8988T (cell line): ENCODE measurements at places on chromosomes 2 and 18.

- DNase-seq = no peak
Measured at GRCh38 chr2:54212456-54212855, 43.6 kb downstream of the TSPYL6 start.

- DNase-seq = no peak
Measured at GRCh38 chr2:129565551-129566109, 413.8 kb upstream of the RAB6C start.

- DNase-seq = peak; percentile 88
Measured at GRCh38 chr2:232444409-232445148, 11.4 kb upstream of the ALPI start.

- DNase-seq = peak; percentile 24
Measured at GRCh38 chr2:221097568-221097915, 474.6 kb downstream of the EPHA4 start.

DNA sequence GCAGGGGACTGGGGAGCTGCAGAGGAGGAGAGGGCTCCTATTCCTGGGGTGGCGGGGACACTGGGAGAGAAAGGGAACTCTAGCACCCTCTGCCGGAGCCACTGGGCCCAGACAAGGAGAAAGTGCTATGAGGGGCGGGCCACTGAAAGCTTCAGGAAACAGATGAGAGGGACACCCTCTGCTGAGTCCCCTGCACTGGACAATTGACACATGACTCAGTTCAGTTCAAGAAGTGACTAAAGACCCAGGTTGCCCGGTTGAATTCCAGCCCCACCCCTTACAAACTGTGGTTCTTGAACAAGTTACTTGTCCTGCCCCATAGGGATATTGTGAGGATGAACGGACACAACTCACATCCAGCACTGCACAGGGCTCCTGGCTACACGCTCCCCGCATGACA lies 5.0 kb downstream of the RUFY4 start:
- peak; percentile 43 for DNase-seq

GRCh38 chr2:218075975-218076811 lies 7.1 kb downstream of the RUFY4 start:
- no peak for DNase-seq

- no peak for DNase-seq
Measured at GRCh38 chr2:20196657-20197161, 28.2 kb downstream of the SDC1 start.

DNA sequence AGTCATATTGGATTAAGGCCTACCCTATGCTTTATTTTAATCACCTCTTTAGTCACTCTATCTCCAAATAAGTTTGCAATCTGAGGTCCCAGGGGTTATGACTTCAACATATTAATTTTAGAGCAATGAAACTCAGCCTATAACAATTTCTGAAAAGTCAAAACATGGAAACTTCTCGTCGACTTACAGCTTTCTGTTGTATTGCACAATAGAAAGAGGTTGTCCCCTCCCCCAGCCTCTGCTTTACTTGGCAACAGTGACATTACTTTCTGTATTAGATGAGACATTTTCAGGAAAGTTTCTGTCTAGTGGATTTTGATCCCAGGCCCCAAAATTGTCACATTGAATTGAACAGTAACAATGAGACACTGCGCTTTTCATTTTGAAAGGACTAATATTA lies 326.4 kb downstream of the THSD7B start:
- no peak for DNase-seq

DNA sequence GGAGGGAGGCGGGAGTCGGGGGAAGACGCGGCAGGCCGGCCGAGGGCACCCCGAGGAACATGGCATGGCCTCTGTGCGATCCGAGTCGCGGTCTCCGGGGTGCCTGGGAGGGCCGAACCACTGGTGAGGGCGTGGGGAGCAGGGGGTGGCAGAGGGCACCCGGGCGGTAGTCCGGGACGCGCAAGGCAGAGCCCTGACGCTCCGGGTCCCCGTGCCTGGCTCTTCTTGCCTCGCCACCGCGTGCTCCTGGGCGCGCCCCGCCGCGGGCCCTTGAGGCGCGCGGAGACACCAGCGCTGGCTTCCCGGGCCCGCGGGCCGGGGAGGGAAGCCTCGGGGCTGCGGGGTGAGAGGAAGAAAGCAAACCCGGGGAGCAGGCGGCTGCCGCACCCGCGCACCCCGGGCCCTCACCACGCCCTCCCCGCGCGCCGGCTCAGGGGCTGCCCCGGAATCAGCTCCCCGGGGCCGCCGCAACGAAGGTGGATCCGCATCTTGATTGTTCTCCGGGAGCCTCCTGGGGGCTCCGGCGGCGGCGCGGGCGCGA lies 4.3 kb downstream of the SOX11 start:
- DNase-seq = no peak

DNA sequence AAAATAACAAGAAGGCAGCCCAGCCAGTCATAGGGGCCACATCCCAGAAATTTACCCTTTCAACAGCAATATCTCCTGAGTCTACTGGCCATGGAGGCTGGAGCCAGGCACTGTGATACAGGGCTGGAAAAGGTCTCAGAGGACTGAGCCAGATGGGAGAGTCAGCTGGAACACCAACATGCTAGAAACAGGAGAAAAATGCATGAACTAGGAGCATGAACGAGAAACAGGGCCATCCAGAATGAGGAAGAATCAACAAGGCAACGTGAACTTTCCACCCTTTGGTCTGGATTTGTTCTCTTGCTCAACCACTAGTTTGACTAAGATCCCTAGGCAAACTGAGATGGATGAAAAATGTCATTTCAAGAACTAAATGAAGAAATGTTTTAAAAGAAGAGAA lies 13.1 kb downstream of the PID1 start:
- DNase-seq = no peak

- no peak for DNase-seq
Measured at GRCh38 chr2:184272056-184272455, 326.3 kb upstream of the ZNF804A start.

DNA sequence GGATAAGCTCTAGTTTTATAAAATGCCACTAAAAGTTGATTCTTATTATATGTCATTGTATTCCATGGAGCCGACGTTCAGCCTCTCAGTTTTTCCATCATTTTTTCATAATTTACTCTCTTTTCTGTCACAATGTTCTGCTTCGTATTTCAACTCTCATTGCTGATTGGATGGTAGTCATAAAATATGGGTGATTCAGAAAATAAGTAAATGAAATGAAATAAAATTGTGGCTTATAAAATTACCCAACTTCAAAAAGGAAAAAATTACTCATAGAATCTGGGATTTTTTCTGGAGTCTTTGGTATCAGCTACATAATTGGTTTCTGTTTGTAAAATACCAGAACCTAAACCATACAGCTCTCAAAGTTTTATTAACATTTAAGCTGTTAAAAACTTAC lies 139.7 kb upstream of the ITGA4 start:
- DNase-seq = no peak

- no peak for DNase-seq
Measured at GRCh38 chr2:85831735-85832134, 57.1 kb downstream of the ST3GAL5 start.

DNA sequence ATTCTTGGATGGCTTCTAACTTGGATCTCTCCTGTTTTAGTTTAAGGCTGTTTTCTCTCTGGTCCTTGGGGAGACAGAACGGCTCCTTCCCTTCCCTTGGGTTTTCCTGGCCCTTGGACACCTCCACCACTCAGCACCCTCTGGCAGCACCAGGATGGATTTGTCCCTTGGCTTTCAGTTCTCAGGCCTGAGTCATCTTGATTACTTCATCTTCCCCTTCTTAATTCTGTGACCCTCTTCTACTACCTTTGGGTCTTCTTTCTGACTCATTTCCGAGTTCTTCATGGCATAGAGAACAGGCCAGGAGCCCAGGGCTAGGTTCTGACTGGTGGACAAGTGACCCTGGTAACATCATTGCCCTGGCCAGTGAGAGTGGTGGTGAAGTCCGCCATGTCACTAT lies 14.9 kb downstream of the IGFBP2 start:
- no peak for DNase-seq

GRCh38 chr2:12716282-12717190 lies at the start of gene TRIB2:
TSS of gene TRIB2 (plus strand) at chr2:12716936. CDS start at chr2:12718308, 1,372 bp downstream.
- peak; percentile 87 for DNase-seq

DNA sequence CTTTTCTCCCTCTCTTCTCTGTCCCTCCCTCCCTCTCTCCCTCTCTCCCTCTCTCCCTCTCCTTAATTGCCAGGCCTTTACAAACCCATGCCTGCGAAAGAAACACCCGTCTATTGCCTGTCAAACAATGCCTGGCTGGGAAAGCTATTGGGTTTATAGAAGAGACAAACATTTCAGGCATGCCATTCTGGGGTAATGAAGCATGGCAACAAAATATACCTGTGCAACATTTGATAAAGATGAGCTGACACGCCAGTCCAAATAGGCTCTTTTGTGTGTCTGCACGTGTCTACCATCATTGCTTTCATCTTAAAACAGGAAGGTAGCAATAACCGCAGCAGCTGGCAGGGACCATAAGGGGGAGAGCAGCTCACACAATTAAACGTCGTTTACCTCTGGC lies 282.1 kb downstream of the ZNF516 start:
- DNase-seq = no peak

- no peak for DNase-seq
Measured at GRCh38 chr2:96669539-96670215, 27.1 kb downstream of the FER1L5 start.

GRCh38 chr2:176642074-176642473 lies 372.8 kb downstream of the MTX2 start:
- DNase-seq = no peak

DNA sequence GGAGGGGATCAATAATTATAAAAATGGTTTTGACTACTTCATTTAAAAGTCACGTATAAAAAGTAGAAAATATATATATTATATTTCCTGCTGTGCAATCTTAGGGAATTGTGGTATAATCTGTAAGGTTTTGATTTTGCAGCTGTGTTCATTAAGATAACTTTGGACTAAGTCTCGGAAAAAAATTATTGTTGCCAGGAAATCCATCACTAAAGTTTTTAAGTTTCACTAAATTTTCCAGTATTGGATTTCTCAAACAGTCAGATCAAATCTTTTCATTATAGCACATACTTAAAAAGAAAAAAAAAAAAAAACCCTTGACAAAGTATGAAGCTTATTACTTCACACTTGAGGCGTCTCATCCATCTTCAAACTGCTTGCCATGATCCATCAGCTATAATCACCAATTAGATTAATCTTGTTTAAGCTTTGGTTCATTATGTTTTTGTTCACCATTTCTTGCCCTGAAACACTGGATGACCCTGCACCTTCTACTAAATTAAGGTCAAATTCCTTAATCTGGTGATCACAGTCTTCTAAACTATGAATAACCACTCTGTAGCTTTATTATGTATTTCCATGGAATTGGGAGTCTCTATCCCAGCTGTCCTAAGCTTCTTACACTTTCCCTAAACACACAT lies 326.6 kb upstream of the COL3A1 start:
- DNase-seq = no peak

- no peak for DNase-seq
Measured at GRCh38 chr2:8116661-8117060, 565.2 kb upstream of the ID2 start.

DNA sequence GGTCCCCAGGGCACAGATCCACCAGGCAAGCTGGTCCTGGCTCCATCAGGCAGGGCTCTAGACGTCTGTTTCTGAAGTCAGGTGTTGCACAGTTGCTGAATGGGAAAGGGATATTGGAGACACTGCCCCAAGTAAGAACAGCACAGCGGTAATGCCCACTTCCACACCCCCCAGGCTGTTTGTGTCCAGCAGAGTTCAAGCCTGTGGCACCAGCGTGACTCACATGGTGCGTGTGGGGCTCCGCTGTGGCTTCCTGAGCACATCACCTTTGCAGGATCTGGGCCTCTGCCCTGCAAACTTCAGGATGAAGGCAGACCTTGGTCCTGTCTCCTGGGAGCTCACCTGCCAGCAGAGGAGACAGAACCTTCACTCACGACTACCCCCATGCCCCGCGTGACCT lies 203.3 kb downstream of the TFCP2L1 start:
- no peak for DNase-seq

- no peak for DNase-seq
Measured at GRCh38 chr2:220779931-220780330, 792.2 kb downstream of the EPHA4 start.

- DNase-seq = no peak
Measured at GRCh38 chr2:96236882-96237281, 28.3 kb upstream of the STARD7 start.

GRCh38 chr2:219184121-219184520 lies 6.0 kb downstream of the RETREG2 start:
- DNase-seq = no peak

GRCh38 chr2:144379851-144380311 lies 140.0 kb downstream of the ZEB2 start:
- DNase-seq = no peak

- DNase-seq = no peak
Measured at GRCh38 chr2:143950704-143951103, 569.2 kb downstream of the ZEB2 start.

DNA sequence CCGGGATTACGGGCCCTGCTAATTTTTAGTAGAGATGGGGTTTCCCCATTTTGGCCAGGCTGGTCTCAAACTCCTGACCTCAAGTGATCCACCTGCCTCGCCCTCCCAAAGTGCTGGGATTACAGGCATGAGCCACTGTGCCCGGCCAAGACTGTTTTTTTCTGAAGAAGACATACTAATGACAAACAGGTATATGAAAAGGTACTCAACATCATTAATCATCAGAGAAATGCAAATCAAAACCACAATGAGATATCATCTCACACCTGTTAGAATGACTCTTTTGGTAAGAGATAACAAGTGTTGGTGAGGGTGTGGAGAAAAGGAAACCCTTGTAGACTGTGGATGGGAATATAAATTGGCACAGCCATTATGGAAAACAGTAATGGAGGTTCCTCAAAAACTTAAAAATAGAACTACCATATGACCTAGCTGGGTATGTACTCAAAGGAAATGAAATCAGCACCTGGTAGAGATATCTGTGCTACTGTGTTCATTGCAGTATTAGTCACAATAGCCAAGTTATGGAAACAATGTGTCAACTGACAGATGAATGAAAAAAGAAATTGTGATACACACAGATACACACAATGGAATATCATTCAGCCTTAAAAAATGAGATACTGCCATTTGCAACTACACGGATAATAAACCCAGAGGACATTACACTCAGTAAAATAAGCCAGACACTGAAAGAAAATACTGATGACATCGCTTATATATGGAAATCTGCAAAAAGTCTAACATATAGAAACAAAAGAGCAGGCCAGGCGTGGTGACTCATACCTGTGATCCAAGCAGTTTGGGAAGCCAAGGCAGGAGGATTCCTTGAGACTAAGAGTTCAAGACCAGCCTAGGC lies 20.8 kb downstream of the SOS1 start:
- DNase-seq = no peak

DNA sequence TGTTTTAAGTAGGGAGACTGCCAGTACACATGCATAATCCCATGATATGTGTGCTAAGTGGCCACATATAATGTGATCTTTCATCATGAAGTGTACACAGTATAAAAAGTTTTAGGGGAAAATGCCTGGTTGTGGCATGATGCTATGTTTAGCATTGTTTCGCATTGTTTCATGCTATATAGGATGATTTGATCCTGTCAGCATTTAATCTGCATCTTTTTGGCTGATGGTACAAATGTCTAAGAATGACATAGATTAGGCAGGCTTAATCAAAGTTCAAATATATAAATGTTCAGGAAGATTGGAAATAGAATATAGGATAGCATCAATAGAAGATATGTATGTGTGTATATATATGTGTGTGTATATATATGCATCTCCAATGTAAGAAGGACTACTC lies 83.6 kb downstream of the MYO3B start:
- no peak for DNase-seq
